Ovary (tissue), 10 donors: ENCODE measurements at places on chromosomes 2 and 18.
A peak's percentile ranks its signal among the peaks of the same experiment; 100 is the strongest.

DNA sequence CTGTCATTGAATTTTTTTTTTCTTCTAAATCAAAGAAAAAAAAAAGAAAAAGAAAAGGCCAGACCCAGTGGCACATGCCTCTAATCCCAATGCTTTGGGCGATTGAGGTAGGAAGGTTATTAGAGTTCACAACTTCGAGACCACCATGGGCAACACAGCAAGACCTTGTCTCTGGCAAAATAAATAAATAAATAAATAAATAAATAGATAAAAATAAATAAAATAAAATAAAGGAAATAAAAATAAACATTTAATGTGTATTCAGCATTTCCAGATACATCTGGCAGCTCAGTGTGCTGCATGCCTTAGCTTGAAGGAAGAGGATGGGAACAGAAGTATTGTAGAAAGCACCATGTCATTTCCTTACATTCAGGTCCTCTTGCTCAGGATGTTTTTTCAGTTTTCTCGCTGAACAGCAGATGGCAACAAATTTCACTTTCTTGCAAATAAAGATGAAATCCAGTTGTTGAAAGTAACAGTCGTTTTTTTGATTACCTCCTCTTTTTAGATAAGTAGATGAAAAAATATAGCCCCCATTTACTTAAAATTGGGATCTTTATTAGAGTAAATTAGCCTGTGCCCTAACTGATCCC, 25.7 kb upstream of the FAM178B start:
- no peak overlapping the region for H3K27ac ChIP-seq
- H3K4me1 ChIP-seq = no peaks in the 10 kb centered on the region
- H3K36me3 ChIP-seq = no peaks in the 10 kb centered on the region

DNA sequence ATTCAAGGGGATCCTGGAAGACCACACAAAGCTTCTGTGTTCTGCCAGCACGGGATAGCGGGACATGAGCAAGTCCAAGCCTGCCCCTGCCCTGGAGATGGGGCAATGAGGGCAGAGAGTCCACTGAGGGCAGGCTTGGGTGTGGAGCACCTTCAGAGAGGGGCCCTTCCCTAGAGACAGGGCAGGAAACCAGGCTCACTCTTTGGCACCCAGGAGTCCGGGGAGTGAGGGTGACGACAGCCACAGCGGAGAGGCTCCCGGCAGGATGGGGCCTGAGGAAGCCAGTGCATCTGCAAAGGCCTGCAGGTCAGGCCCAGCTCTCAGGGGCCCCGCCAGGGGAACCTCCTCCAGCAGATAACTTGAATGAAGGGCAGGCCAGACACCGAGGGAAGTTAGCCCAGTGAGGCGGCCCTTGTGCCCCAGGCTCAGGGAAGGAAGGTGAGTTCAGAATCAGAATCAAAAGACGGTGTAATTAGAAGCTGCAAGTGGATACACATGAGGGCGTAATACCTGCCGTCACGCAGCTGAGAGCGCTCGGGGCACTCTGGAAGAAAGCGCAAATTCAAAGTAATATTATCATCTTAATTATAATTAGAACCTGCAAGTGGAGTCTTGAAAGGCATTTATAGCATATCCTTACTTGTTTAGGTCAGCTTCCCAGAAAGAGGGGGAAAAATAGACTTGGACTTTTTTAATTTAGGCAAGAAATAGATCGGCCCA, 142.6 kb upstream of the LGALSL start:
- no peaks in the 10 kb centered on the region for H3K36me3 ChIP-seq
- no peaks in the 10 kb centered on the region for H3K4me1 ChIP-seq
- no peak overlapping the region for H3K4me3 ChIP-seq

GRCh38 chr2:237195396-237196120, 109.9 kb downstream of the COPS8 start:
- H3K4me3 ChIP-seq = no peak overlapping the region
- DNase-seq = peak; percentile 19
- no peak overlapping the region for H3K27ac ChIP-seq
- no peaks in the 10 kb centered on the region for H3K27me3 ChIP-seq

- no peak overlapping the region for H3K4me3 ChIP-seq
- H3K36me3 ChIP-seq = no peaks in the 10 kb centered on the region
- no peak for DNase-seq
- H3K27ac ChIP-seq = no peak overlapping the region
- H3K4me1 ChIP-seq = peaks cover 3% of the 10 kb centered on the region
These were observed 27.8 kb upstream of the CREB1 start for GRCh38 chr2:207501802-207502576.

- DNase-seq = no peak
- no peaks in the 10 kb centered on the region for H3K4me1 ChIP-seq
- no peak overlapping the region for H3K4me3 ChIP-seq
- H3K27ac ChIP-seq = no peak overlapping the region
- no peaks in the 10 kb centered on the region for H3K36me3 ChIP-seq
These were observed 124.6 kb downstream of the LRATD1 start for GRCh38 chr2:14756981-14757657.

GRCh38 chr2:62939735-62940491, 110.7 kb upstream of the OTX1 start:
- DNase-seq = no peak
- no peak overlapping the region for H3K4me3 ChIP-seq
- no peaks in the 10 kb centered on the region for H3K4me1 ChIP-seq
- no peaks in the 10 kb centered on the region for H3K36me3 ChIP-seq

DNA sequence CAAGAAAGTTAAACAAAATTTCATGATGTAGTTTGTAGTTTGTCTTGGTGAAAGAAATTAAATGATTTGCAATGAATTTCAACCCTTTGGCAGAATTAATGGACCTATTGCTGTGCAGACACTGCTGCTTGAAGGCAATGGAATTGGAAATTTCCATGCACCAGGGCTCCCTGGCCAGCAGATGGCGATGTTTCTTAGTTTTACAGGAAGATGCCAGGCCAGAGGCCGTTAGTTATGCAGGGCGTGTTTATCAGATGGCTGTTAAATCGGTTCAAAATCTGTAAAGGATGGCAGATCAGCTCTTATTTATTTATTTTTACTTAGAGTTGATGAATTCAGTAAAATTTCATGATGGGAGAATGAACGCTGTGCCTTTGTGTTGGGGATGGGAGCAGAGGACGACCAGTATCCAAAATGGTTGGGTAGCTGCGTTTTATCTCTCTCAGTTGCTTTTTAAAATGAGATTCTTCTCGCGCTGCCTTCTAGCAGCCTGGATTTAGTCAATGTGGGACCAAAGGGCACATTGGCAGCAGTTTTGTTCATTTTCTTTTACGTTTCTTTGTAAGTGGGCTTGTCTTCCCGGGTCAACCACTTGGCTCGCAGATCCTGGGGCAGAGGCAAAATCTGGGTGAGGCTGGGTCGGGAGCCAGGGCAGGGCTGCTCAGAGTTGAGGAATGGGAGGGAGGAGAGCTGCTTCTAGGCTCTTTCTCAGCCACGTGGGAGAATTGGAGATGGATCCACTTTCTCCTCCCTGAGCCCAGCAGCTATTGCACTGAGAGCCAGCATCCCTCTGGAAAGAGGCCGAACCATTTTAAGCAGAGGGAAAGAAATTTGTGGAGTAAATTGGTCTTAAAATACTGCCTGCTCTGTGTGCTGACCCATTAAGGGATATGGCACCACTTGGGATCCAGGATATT, 344.0 kb downstream of the PIK3C3 start:
- H3K4me1 ChIP-seq = peaks cover 2% of the 10 kb centered on the region
- H3K36me3 ChIP-seq = no peaks in the 10 kb centered on the region
- peak overlapping the region; percentile 13 for H3K4me3 ChIP-seq
- H3K27ac ChIP-seq = peak overlapping the region; percentile 69
- no peaks in the 10 kb centered on the region for H3K27me3 ChIP-seq
- DNase-seq = peak; percentile 73

DNA sequence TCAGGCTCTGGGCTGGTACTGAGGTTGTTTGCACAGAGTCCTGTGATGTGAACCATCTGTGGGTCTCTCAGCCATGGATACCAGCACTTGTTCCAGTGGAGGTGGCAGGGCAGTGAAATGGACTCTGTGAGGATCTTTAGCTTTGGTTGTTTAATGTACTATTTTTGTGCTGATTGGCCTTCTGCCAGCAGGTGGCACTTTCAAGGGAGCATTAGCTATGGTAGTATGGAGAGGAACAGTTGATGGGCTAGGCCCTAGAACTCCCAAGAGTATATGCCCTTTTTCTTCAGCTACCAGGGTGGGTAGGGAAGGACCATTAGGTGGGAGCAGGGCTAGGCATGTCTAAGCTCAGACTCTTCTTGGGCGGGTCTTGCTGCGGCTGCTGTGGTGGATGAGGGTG, 257.0 kb upstream of the GYPC start:
- H3K4me1 ChIP-seq = no peaks in the 10 kb centered on the region
- H3K27ac ChIP-seq = no peak overlapping the region
- no peak for DNase-seq
- H3K27me3 ChIP-seq = no peaks in the 10 kb centered on the region
- no peak overlapping the region for H3K4me3 ChIP-seq

- no peaks in the 10 kb centered on the region for H3K36me3 ChIP-seq
- no peak overlapping the region for H3K27ac ChIP-seq
- H3K4me1 ChIP-seq = peaks cover 4% of the 10 kb centered on the region
- H3K27me3 ChIP-seq = no peaks in the 10 kb centered on the region
These were observed 377.2 kb downstream of the SOX11 start for GRCh38 chr2:6069381-6069780.

GRCh38 chr2:226868331-226869162, 32.7 kb downstream of the RHBDD1 start:
- H3K4me1 ChIP-seq = peaks cover 2% of the 10 kb centered on the region
- H3K27ac ChIP-seq = no peak overlapping the region
- H3K36me3 ChIP-seq = no peaks in the 10 kb centered on the region
- H3K4me3 ChIP-seq = no peak overlapping the region
- no peaks in the 10 kb centered on the region for H3K27me3 ChIP-seq

GRCh38 chr2:220033546-220033945, 406.1 kb downstream of the SLC4A3 start:
- peaks cover 11% of the 10 kb centered on the region for H3K4me1 ChIP-seq
- H3K27me3 ChIP-seq = no peaks in the 10 kb centered on the region
- peak overlapping the region; percentile 61 for H3K27ac ChIP-seq
- H3K36me3 ChIP-seq = no peaks in the 10 kb centered on the region

DNA sequence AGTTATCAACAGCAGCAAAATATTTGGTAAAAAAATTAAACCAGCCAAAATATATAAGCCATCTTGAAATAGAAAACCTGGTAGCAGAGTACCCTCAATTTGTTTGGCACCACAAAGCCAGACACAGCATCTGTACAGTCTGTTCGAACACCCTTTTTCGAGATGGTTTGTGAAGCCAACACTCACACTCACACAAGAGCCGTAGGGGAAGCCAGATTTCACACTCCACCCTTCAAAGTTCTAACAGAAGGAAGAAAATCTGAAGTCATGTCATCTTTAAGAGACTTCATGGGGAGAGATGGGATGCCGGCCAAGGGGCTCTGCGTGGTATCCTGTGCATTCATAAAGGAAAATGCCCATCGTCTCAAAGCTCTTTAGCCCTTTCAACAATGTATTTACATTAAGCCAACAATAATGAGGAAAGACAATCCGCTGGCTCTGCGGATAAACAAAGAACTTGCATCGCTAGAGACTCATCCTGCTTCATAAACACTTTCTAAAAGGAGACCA, 451.5 kb upstream of the CHST9 start:
- no peaks in the 10 kb centered on the region for H3K4me1 ChIP-seq
- no peaks in the 10 kb centered on the region for H3K36me3 ChIP-seq
- H3K27me3 ChIP-seq = no peaks in the 10 kb centered on the region
- DNase-seq = no peak
- no peak overlapping the region for H3K27ac ChIP-seq

DNA sequence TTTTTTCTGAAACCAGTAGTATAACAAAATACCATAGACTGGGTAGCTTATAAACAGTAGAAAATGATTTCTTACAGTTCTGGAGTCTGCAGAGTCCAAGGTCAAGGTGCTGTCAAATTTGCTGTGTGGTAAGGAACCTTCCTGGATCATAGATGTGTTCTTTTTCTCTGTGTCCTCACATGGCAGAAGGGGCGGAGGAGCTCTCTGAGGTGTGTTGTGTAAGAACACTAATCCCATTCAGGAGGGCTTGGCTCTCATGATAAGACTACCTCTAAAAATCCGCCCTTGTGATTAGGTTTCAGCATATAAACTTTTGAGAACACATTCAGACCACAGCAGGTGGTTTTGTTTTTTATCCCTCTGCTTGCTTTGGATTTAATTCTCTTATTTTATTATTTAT, 25.7 kb downstream of the ANKRD62 start:
- no peaks in the 10 kb centered on the region for H3K36me3 ChIP-seq
- no peaks in the 10 kb centered on the region for H3K4me1 ChIP-seq
